NCI-H748 treated with DMSO at 0.1 percent for 48 hours (cell line): ENCODE measurements at places on chromosomes 1 and 21.

GRCh38 chr1:167720965-167721616 is 691 bp upstream of the MPZL1 start:
- no peak for DNase-seq

- peak; percentile 2 for DNase-seq
Observed at GRCh38 chr1:209989525-209989924, 51.5 kb downstream of the SYT14 start.

DNA sequence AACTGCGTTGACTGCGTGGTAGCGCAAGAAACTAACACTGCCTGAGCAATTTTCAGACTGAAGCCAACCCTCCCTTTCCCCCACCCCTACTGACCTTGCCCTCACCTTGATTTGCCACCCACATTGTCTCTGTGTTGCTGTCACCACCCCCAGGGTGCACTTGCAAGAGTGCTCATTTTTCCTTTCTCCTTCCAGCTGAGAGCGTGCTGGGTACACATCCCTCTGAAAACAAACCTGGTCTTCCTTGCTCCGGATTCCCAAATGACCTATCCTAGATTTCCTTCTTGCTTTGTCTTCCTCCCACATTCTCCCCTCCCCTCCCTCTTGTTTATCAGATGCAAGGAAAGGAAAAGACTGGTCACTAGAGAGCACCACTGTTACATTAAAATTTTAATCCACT is 24.2 kb downstream of the MPZ start:
- DNase-seq = no peak

- DNase-seq = no peak
Observed at GRCh38 chr1:18800258-18800657, 59.2 kb downstream of the TAS1R2 start.

DNA sequence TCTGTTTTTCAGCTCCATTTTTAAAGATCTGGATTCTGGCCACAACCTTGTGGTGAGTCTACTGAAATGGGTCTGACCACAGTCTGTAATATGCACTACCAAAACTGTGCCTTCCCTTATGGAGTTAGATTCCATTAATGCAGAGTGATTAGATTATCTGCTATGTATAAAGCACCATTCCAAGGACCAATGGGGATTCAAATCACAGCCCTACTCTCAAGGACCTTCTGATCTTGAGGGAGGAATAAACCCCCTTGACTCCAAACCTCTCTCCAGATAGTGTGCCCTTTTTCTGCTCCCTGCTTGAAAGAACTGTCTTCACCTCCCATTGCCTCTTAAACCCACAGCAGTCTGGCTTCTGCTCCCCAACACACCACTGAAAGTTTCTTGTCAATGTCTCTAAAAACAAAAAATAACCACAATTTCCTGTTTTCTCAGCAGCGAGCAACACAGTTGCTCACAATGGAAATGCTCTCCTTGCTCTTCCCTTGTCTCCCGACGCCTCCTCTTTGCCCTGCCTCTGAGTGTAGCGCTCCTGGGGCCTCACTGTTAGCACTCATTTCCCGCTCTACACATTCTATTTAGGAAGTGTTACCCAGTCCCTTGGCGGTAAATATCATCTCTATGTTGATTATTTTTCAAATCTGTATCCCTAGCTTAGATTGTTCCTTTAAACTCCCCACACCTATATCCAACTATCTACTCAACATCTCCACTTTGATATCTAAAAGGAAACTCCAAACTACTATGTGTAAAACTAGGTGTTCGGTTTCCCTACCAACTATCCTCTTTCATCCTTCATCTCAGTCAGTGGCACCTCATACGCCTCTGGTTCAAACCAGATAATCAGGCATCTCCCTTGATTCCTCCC is 13.6 kb downstream of the PCNX2 start:
- DNase-seq = no peak

- DNase-seq = no peak
Observed at GRCh38 chr1:12336413-12336812, 106.6 kb downstream of the VPS13D start.
